Stimulated activated CD4-positive, alpha-beta T cell treated with anti-CD3 and anti-CD28 coated beads, Interleukin-12 subunit alpha, Interleukin-12 subunit beta, amount 100 ng/mL, for 24 hours (primary cell): ENCODE measurements at places on chromosomes 12 and 14.

DNA sequence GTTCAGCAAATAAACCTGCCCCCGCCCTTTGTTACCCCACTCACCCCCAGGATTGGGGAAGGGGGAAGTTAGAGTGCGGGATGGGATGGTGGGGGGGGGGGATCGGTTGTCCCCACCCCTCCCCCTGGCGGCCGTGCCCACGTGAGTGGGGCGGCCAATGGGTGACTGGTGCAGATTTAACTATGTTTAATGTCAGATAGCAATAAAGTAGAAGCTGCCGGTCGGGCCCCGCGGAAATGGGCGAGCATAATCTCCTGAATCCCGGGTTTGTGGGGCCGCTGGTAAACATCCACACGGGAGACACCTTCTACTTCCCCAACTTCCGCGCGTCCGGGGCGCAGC is at the start of gene HOXC12:
Gene HOXC12, plus strand, starts transcription at position 210 of the 342 bp plus-strand sequence. Its CDS starts 27 bp downstream, at position 237.
- no peak for DNase-seq

- no peak for DNase-seq
Measured at GRCh38 chr12:20211981-20212421, 156.3 kb upstream of the PDE3A start.

GRCh38 chr14:61780125-61780524 is 17.9 kb downstream of the SNAPC1 start:
- no peak for DNase-seq

- no peak for DNase-seq
Measured at GRCh38 chr12:15584366-15585041, 204.7 kb downstream of the EPS8 start.

DNA sequence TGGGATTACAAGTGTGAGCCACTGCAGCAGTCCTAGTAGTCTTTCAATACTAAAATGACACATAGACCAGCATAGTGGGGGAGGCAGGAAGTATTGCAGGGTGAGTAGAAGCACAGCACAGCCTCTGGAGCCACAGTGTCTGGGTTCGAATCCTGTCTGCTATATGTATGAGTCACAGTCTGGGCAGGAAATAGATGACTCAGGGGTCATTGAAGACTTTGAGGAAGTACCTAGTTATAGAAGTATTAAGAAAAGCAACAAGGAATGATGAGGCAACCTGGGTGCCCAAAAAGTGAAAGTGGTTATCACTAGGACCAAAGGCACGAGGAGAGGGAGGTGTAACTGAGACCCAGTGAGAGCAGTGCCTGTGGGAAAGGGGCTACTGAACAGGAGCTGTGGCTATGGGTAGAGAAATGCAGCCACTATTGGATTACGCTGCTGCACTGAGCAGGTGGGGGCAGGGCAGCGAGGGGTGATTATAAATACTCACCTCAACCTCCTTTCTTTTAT is 124.0 kb downstream of the PDE3A start:
- DNase-seq, result no peak

- DNase-seq, result no peak
Measured at GRCh38 chr12:124450376-124450750, 117.0 kb downstream of the NCOR2 start.

DNA sequence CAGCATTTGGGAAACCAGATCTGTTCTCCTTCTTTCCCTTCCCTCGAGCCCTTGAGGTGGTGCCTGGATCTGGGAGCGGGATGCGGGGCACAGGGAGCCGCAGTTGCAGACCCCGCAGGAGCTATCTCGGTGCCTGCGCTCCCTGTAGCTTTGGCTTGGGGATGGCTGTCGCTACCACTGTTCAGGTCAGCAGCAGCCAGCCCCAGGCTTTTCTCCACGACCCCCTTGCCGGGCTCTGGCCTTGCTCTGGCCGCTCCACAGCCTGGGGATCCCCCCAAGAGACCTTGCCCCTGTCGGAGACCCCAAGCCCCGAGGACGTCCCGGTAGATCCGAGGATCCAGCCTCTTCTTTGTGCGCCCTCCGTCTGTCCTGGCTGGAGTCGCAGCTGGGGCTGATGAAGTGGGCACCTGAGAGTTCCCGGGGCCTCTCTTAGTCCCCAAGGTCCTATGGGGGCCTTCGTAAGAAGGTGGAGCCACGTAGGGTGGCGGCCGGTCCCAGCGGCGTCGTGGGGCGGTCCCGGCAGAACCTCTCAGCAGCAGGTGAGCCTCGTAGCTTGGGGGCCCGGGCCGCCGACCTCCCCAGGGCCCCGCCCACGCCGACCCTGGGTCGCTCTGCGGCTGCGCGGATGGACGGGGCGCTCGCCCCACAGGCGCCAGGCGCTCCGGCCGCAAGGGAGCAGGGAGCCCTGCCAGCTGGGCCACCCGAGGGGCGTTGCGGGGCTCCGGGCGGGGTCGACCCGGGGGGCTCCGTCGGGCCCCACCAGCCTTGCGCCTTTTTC is 1.3 kb downstream of the DDN start:
- no peak for DNase-seq

- no peak for DNase-seq
Measured at GRCh38 chr12:76375470-76375869, 27.3 kb upstream of the BBS10 start.

DNA sequence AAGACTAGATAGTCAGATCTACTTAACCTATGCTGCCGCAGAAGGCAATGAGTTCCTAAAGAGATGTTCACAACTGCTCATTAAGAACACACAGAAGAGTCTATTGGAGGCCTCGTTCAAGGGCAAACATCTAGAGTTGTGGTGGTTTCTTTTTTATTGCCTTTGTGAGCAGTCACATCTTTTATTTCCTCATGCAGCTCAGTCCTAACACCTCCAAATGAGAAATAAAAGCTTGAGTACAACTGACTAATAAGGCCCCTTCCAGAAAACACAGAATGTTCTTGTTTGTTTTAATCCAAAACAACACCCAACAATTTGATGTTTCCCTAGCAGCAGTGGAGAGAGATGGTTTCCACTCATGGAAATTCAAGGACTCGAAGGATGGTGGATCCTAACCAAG is 123.5 kb upstream of the NOS1 start:
- DNase-seq, result no peak

DNA sequence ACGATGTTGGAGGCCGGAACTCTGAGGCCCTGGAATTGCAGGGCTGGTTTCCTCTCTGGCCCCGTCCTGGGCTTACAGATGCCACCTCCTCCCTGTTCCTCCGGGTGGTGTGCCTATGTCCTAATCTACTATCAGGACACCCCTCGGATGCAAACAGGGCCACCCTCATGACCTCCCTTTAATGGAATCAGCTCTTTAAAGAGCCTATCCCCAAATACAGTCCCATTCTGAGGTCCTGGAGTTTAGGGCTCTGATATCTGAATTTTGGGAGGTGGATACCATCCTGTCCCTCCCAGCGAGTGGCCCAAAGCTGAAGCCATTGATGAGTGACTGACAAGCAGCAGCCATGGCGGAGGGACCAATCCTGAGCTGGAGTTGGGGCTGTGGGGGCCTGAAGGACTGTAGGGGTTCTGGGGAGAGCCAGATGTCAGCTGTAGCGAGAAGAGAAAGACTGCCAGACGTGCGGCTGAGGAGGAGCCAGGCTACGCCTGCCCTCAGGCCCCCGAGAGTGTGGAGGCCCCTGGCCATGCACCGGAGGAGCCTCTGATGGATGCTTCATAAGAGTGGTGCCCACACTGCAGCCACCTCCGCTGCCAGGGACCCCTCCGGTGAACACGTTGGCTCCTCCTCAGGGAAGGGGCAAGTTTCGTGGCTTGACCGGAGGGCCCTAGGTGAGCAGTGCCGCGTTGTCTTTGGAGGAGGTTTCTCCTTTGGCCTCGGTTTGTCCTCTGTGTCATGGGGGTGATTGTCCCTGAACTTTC is 100.2 kb downstream of the KIF26A start:
- no peak for DNase-seq

DNA sequence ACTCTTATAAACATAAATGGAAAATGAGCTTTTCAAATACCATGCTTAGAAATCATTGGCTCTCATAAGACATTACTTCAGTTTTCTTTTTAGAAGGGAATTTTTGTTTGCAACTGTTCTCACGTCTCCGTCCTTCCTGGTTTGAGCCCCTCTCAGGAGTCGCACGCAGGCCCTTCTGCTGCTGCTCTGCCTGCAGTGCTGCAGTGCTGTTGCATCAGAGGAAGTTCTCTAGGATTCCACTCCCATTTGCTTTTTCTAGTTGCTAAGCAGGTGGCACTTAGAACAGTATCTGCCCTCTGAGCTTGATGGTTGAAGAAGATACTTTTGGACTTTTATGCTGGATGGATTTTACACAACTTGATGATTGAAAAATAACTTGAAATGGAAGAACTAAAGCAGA is 70.8 kb downstream of the SCN8A start:
- no peak for DNase-seq

- DNase-seq, result no peak
Measured at GRCh38 chr14:56172571-56172971, 54.4 kb downstream of the PELI2 start.

GRCh38 chr14:39033371-39033770 is 69.7 kb downstream of the SEC23A start:
- no peak for DNase-seq

- no peak for DNase-seq
Measured at GRCh38 chr14:64826333-64826732, 53.4 kb downstream of the SPTB start.

DNA sequence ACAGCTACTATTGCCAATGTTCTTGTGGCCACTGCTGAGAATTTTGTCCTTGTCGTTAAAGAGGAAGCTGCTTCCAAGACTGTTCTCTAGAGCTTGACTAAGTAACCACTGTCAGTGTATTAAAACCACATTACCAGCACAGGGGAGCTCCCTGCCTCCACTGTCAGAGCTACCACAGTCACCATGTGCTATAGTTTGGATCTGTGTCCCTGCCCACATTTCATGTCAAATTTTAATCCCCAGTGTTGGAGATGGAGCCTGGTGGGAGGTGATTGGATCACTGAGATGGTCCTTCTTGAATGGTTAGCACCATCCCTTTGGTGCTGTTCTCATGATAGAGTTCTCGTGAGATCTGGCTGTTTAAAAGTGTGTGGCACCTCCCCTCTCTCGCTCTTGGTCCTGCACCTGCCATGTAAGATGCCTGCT is 23.2 kb upstream of the RAP1B start:
- DNase-seq, result no peak
